Activated T-helper 1 cell treated with anti-CD3 and anti-CD28 coated beads, Interleukin-12 subunit alpha, Interleukin-12 subunit beta, Interleukin-2, Interleukin-4 antibody, amounts not matched to agents 30 ng/mL and 10 ng/mL and 1 ng/mL, durations not matched to agents 14 hours and 24 hours and 36 hours (primary cell): ENCODE measurements at places on chromosomes 13 and 19.

GRCh38 chr13:40069173-40070044 lies 413.9 kb downstream of the COG6 start:
- DNase-seq: peak; percentile 45

DNA sequence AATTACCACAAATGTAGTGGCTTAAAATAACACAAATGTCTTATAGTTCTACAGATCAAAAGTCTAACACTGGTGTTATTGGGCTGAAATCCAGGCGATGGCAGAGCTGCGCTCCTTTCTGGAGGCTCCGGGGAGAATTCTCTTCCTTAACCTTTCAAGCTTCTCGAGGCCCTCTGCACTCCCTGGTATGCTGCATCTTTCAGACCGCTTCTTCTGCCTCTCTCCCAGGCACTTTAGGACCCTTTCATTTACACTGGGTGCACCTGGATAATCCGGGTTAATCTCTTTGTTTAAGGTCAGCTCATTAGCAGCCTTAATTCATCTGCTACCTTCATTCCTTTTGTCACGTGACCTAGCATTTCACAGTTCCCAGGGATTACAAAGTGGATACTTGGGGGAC lies 211.3 kb upstream of the RFC3 start:
- DNase-seq: no peak

DNA sequence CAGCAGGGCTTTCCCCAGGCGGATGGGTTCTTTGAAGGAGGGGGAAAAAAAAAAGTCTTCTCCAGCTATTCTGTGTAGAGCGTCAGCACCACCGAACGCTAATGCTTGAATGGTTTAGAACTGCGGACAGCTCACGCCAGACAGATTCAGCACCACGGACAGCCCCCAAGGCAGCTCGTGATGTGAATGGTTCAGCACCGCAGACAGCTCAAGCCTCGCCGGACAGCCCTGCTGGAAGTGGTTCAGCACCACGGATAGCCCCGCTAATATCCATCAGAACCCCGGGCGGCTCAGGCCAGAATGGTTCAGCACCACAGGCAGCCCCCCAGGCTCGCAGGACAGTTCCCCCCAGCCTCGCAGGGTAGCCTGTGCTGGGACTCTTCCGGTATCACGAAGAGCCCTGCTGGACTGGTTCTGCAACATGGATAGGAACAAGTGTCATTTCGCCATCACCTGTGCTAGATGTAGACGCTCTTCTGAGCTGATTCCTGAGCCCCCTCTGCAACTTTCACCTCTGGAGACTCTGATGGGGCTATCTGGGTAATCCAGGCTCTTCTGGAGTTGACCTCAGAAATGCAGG lies 4.9 kb upstream of the SMIM17 start:
- DNase-seq: no peak

GRCh38 chr19:35232912-35233311 lies 4.4 kb upstream of the FAM187B start:
- no peak for DNase-seq

GRCh38 chr19:35533822-35534392 lies 651 bp downstream of the GAPDHS start:
- peak; percentile 21 for DNase-seq

GRCh38 chr19:10115392-10116084 lies 4.0 kb downstream of the P2RY11 start:
- DNase-seq: no peak

DNA sequence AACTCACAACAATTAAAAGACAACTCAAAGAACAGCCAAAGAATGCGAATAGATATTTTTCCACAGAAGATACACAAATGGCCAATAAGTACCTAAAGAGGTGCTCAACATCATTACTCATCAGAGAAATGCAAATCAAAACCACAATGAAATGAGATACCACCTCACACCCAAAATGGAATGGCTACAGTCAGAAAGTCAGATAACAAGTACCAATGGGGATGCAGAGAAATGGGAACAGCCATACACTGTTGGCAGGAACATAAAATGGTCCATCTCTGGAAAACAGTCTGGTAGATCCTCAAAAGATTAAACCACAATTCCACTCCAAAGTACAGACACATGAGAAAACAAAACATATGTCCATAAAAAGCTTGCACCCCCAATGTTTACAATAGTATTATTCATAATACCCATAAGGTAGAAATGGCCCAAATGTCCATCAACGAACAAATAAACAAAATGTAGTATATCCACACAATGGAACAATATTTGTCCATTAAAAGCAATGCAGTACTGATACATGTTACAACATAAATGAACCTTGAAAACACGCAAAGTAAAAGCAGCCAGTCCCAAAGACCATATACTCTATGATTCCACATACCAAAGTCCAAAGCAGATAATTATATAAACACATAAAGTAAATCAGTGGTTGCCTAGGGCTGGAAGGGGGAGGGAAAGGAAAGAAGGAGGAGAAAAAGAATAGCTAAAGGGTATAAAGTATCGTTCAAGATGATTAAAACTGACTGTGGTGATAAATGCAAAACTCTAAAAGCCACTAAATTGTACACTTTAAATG lies 19.6 kb downstream of the USP12 start:
- no peak for DNase-seq

- DNase-seq: no peak
Observed at GRCh38 chr19:50518091-50519005, 4.6 kb upstream of the ASPDH start.

GRCh38 chr13:29704648-29705047 lies 109.2 kb upstream of the SLC7A1 start:
- DNase-seq: no peak

- no peak for DNase-seq
Observed at GRCh38 chr13:28349907-28350654, 144.8 kb downstream of the FLT1 start.

DNA sequence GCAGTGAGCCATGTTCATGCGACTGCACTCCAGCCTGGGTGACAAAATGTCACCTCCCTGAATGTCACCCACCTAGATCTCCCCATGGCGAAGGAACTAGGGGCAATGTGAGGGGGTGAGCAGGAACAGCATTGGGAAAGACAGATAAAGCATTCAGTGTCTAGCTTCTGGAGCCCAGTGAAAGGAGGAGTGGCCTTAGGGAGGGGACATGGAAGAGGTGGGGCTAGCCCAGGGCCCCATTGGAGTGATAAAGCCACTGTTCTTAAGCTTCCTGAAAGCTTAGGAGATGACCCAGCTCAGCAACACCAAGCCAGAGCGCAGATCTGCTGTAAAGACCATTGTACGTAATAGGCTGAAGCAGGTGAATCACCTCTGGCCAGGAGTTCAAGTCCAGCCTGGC lies 13.0 kb upstream of the KCNN1 start:
- no peak for DNase-seq

DNA sequence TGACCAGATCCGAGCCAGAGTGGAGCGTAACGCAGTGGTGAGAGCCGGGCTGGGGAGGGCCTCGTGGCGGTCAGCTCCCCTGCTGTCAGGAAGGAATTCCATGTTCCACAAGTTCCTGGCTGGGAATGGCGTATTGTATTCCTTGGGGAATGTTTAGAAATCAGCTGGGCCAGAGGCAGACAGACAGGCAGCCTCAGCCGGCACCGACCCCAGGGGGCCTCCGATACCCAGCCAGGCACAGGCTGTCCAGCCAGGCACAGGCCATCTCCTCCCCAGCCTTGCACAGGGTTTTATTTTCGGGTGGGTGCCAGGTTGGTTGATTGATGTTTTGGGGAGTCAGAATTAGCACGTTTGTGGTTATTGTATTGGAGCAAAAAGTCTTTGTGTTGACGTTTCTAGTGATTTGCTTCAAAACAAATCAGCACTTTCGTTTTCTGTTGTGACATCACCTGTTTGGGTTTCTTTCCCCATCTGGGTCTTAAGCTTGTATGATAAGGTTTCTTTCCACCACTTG lies 126.6 kb upstream of the MCF2L start:
- no peak for DNase-seq

DNA sequence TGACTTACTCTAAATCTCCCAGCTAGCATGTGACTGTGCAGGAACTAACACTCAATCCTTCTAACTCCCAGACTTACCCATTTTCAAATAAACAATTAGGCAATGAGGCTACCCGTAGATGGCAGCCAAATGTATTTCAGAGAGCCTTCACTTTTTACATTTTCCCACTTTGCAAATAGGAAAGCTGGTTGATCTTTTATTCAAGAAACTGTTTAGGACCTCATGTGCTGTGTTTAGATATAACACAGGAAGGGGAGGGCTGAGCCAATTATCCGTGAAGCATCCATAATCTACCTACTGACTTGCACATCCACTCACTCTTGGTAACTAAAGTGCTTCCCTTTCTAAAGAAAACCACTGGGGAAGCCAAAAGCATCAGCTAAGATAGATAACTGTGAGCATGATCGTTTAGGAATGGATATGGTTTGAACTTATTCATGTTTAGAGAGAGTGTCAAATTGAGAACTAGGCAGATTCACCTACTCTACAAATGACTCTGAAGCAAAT lies 33.4 kb downstream of the MBNL2 start:
- DNase-seq: no peak

GRCh38 chr13:78185700-78186099 lies 267.1 kb upstream of the EDNRB start:
- DNase-seq: no peak

GRCh38 chr13:23960566-23961156 lies 63.4 kb upstream of the C1QTNF9B start:
- no peak for DNase-seq

- no peak for DNase-seq
Observed at GRCh38 chr19:38946229-38947010, 15.7 kb downstream of the MRPS12 start.

GRCh38 chr19:49879243-49879963 lies 1.9 kb downstream of the TBC1D17 start:
- DNase-seq: no peak

- no peak for DNase-seq
Observed at GRCh38 chr13:109785141-109785891, 1.1 kb downstream of the IRS2 start.

DNA sequence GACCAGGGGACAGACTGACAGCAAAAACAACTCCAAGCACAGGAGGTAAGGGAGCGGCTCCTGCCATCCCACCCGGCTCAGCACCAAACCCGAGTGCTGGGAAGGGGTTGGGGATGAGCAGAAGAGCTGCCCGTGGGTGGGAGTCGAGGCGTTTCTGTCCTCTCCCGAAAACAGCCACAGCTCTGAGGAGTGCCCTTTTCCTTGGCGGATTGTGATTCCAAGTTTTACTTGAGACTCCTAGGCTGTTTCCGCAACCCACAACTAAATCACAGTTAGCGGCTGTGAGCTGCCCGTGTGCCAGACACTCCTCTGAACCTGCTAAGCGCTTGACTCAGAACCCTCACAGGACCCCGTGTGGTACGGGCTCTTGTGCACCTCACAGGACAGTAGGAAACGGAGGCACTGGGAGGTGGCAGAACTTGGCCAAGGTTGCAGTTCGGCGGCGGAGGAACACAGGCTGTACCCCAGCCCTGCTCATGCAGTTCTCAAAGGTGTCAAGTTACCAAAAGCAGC lies 21.4 kb downstream of the CFAP97D2 start:
- no peak for DNase-seq

DNA sequence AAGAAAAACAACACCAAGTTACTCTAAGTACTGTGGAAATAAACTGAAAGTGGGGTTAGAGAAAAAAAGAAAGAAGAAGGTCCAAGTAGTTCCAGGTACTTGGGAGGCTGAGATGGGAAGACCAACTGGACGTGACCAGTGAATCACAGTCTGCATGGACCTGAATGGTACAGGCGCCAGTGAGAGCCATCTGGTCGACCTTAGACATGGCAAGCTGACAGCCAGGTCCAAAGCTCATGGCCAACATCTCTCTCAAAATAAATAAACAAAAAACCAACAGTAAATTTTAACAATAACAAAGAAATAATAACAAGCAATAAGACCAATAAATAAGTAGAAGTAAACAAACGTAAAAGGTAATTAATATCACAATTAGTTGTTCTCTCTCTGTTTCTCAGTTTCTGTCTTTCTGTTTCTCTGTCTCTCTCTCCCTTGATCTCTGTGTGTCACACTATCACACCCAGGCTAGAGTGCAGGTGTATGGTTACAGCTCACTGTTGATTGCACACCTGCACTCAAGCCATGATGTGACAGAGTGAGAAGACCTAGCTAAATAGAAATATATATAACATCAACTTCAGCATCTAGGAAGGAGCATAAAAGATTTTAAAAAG lies 31.6 kb upstream of the ZNF724 start:
- no peak for DNase-seq

GRCh38 chr13:94851576-94851975 lies 139.2 kb upstream of the SOX21 start:
- no peak for DNase-seq

GRCh38 chr19:1169921-1170885 lies 3.9 kb downstream of the SBNO2 start:
- DNase-seq: no peak
